ENCODE measurements at places on chromosomes 5 and 9.
A peak's percentile ranks its signal among the peaks of the same experiment; 100 is the strongest.

DNA sequence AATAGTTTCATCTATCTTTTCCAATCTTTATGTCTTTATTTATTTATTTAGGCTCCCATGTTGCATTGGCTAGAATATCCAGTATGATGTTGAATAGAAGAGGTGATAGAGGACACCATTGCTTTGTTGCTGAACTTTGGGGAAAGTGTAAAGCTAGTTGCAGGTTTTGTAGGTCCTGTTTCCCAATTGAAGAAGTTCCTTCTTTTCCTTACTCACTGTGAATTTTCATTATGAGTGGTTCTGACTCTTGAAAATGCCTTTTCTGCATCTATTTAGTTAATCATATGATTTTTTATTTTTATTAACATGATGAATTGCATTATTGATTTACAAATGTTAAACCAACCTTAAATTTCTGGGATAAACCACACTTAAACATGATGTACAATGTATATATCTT lies 58.9 kb upstream of the NR3C1 start:
- no peak for DNase-seq

GRCh38 chr9:8188723-8189407 lies 389.3 kb upstream of the DMAC1 start:
- DNase-seq: peak; percentile 42

DNA sequence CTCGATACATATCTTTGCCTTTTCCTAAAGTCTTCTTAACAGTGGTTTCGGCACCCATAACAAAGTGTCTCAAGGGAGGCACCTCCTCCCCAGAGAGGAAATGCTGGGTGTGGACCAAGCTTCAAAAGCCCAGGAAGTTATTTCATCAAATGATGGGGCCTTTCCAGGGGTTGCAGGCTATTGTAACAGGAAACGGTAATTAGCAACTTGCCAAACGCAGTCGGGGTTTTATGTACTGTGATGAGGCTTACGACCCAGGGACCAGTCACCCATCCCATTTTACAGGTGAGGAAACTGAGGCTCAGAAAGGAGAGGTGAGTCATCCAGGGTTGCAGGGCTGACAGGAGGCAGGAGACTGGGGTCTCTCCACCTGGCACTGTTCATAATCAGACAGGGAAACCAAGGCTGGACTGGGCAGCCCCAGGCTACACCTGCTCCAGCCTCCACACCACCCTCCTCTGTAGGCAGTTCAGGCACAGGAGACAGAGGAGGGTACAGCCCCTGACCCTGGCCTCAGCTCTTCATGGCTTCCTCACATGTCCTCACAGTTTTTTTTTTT lies 30.0 kb upstream of the SUSD3 start:
- DNase-seq: peak; percentile 90

DNA sequence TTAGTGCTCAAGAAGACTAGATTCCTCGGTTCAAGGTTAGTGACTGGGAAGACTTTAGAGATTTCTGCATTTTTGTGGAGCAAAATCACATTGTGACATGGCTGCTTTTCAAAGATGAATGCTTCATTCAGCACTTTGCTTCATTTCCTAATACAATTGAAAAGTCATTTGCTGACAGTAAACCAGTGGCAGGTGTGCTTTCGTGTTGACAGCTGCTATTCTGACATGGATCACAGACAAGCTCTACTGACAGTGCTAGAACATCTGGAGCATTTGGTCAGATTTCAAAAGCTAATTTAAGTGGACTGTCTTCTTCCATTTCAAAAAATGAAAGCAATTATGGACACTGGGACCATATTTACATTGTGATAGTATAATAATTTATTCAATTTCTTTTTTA lies 1060.1 kb downstream of the PTPRD start:
- no peak for DNase-seq

GRCh38 chr9:34985311-34985899 lies 4.1 kb upstream of the DNAJB5 start:
- peak; percentile 85 for DNase-seq

- DNase-seq: no peak
Measured at GRCh38 chr5:32254881-32255539, 57.7 kb downstream of the MTMR12 start.

GRCh38 chr9:131335368-131335755 lies 45.8 kb downstream of the PLPP7 start:
- no peak for DNase-seq

- no peak for DNase-seq
Measured at GRCh38 chr9:91902475-91903125, 47.4 kb downstream of the ROR2 start.

- DNase-seq: no peak
Measured at GRCh38 chr9:116547729-116548426, 139.2 kb upstream of the TRIM32 start.

DNA sequence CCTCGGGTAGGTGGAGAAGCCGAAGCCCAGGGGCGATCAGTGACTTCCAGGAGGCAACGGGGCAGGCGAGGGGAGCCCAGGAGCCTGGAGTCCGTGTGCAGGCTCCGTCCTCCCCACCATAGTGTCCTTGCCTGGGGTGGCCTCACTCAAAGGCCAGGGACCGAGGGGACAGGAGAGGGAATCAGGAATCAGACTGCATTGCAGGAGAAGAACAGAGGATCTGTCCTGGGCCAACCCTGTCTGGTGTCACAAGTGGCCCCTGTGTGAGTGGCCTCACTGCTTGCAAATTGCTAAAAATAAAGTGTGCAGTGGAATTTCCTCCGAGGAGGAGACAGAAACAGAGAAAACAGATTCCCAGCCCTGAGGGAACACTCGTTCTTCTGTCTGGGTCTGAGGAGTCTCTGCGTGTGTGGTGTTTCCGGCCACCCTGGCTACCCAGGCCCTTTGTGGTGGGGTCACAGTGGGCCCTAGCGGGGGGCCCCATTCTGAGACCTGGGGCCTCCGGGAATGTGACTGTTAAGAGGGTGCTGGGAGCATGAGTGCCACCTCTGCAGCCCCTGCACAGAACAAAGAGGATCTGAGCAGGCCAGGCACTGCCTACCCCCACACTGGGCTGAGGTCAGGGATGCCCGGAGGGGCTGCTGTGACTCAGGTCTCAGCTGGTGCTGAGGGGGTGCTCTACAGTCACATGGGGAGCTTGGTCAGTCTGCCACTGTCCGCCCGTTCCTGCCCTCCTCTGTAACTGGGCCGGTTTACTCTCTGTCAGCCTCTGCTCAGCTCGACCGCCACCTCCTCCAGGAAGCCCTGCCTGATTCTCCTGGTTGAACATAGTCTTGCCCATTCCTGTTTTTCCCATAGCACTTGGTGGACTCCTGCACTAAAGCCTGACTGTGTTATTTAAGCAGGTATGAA lies 7.4 kb downstream of the TRAF1 start:
- DNase-seq: peak; percentile 8

DNA sequence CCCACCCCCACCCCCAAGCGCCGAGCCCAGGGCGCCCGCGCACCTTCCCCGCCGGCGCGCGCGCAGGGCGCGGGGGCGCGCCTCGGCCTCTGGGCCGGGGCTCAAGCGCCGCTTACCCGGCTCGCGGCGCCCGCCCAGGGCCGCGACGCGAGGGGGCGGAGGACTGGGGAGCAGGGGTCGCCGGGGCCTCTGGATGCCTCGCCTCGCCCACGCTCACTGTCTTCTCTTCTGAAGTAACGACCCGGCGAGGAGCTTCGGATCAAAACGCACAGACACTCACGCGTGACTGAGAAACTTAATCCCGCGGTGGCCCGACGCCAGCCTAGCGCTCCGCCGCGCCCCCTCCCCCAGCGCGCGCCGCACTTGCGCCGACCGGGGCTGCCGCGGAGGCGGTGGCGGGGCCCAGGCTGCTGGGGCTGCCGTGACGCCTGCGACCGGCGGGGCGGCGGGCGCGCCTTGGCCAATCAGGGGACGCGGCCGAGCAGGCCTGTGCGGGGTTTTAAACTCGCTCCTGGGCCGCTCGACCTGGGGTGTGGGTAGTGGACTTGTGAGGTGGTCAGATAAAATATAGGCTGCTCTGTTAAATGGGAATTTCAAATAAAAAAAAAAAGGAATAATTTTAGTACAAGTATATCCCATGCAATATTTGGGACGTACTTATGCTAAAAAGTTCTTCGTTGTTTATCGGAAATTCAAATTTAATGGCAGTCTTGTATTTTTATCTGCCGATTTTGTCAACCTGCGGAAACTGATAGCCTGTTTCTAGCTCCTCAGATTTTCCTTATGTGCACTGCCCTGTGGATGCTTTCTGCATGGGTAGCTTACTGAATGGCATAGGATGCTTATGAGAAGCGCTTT lies at the start of gene MPDZ:
Gene MPDZ, minus strand, starts transcription at position 409 of the 858 bp plus-strand sequence. CDS start 29,377 bp downstream, outside the sequence.
- DNase-seq: no peak

GRCh38 chr9:81522716-81523551 lies 166.4 kb downstream of the TLE1 start:
- DNase-seq: no peak

DNA sequence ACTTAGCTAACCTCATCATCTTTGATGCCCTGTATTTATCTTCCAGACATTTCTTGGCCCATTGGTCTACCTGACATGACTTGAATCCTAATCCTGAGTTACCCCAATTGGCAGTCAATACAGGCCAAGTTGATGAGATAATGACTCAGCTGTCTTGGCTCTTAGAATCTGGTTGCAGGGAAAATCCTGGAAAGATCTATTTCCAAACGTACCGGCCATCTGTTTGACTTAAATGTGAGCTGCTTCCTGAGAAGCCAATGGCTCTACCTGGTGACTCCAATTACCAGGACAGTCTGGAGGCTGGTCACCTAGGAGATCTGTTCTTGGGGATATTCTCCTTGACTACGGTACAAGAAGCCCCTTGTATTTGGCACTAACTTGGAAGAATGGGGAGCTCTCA lies 475.2 kb upstream of the BRINP1 start:
- no peak for DNase-seq

- DNase-seq: no peak
Measured at GRCh38 chr9:128271112-128271511, 4.7 kb downstream of the GOLGA2 start.

GRCh38 chr5:174195517-174195916 lies 150.0 kb downstream of the NSG2 start:
- no peak for DNase-seq

GRCh38 chr9:121684381-121685145 lies 33.1 kb downstream of the DAB2IP start:
- peak; percentile 40 for DNase-seq

GRCh38 chr5:151086192-151086869 lies 5.5 kb upstream of the TNIP1 start:
- DNase-seq: no peak

- no peak for DNase-seq
Measured at GRCh38 chr9:4048441-4048840, 251.4 kb downstream of the GLIS3 start.

DNA sequence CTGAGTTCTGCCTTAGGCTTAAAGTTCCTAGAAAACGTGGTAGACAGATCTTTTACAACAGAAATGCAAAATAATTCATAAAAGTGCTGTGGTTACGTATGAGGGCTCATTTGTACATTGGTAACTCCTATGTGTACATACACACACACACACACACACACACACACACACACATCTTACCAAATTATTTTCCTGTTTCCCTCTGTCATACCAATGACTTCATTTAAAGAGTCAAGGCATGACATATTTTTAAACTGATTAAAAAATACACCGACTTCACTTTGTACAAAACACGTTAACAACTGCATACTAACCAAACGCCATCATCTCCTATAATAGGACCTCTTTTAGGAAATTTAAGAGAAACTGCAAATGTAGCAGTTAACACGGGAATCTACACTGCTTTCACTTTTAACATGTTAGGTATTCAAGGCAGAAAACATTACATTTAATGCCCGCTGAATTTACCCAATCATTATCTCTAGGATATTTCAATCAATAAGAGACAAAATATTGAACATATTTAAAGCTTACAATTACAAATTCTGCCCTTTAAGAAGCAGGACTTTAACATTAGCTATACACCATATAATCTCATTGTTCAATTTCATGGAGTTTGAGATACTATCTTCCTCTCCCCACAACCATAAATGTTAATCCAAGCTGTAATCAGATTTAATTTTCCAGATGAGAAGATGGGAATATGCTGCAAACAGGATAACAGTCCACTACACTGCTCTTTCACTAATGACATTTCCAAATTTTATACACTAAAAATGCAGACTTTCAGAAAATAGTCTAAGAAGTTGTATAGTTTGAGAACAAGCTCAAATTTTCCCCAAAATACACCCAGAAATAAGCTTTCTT lies 133.1 kb downstream of the DENND1A start:
- no peak for DNase-seq

DNA sequence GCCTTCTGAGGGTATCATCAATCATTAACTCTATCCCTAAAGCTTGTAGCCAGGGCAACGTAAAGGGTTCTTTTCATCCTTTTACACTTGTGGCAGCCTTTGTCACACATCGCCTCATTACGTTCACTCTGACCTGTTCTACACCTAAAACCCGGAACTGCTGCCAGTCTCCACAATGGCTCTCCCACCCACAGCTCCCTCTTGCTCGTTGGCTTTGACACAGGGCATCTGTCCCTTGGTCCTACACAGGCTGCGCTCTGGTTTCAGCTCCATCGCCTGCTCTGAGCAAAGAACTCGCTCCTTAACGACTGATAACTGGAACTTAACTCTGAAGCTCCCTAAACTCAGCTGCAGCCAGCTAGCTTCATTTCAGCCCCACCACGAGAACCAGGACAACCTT lies 112.8 kb upstream of the CTNND2 start:
- DNase-seq: no peak

GRCh38 chr5:154095904-154096303 lies 57.1 kb downstream of the MFAP3 start:
- DNase-seq: no peak

DNA sequence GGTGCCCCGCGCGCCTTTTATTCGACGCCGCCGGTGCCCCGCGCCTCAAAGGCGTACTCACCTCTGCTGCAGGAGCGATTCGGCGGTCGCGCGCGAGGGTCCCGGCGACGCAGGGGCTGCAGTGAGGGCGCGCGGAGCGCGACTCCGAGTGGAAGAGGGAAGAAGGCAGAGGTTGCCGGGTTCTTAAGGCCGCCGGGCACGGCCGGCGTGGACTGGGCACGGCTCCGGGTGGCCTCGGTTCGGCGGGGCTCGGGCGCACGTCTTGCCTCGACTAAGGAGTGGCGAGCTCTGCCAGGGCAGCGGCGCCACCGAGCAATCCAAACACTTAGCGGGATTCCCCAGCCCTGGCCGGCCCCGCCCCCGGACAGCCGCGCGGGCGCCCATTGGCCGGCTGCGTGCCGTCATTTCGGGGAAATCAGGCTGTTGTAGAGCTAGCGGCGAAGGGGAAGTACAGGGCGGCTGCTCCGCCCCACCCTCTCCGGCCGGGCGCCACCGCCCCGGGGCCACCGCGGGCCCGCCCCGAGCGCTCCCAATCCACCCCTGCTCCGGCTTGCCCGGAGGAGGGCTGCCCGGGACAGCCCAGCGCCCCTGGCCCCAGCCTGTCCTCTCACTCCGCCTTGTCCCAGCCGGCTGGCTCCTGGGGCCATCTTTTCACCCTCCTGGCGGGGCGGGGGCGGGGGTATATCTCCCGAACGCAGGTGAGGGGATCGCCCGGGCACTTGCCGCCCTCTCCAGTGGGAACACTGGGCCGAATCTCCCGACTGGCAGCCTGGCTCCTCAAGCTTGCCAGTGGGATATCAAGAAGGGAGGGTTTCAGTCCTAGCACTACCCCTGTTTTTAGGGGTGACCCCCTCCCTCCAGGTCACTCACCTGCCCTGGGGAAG lies at the start of gene IRF1:
Gene IRF1, minus strand, starts transcription at position 290 of the 884 bp plus-strand sequence. CDS start 1,295 bp downstream, outside the sequence.
- peak; percentile 98 for DNase-seq

All from activated naive CD4-positive, alpha-beta T cell treated with anti-CD3 and anti-CD28 coated beads for 36 hours (primary cell).